Psoas muscle (tissue), 8 donors: ENCODE measurements at places on chromosomes 6 and 20.

DNA sequence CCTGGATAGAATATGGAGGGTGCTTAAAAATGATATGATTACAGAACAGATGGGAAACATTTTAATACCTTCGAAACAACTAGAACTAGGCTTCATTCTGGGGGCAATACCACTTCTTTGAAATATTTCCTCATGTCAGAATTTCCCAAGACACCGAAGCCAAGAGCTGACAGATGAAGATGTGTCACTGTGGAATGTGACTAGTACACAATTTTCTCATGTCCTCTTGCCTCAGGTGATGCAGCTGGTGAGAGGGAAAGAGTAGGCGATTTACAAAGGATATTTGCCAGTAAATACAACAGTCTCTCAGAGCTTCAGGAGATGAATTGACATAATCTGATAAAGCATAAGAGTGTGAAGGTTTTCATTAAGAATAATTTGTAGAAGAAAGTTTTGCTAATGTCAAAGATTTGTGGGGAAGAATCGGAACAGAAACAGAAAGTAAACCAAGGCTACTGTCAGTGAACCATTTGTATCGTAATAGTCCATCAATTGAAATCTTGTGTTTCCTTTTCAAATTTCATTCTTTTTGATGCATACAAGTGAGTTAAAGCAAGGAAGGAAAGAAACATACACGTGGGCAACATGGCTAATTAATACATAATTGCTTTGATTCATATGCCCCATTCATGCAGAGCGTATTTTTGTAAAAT is 164.7 kb upstream of the CCN2 start:
- DNase-seq: no peak

DNA sequence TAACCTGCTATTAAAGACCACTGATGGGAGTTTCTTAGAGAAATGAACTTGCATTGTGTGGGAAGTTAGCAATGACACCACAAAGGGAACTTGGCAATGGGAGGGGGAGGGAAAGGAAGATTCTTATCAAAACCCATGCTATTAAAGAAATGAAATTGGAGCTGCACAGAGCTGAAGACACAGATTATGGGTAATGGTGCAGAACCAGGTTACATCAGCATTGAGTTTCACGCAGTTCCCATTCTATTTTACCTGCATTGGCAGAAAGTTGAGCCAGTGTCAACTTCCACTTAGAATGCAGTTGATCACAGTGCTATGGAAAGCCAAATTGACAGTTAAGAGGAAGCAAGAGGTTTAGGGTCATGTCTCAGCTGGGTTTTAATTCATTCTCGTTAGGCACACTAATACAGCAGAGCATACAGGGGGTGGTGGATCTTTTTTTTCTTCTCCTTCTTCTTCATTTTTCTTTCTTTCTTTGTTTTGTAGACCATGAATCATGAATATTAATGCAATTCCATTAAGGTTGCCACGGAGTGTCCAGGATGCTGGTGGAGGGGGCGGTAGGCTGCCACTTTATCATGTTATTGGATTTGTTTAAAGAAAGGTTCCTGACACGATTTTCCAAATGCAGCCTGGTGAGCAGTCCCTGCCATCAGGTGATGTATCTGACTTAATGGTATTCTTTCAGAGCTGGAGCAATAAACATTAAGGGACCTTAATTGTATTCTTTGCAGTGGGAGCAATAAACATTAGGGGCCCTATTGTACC is 1092.0 kb upstream of the MAP3K7 start:
- no peak for DNase-seq

- no peak for DNase-seq
Observed at GRCh38 chr20:17799575-17800227, 99.9 kb downstream of the BANF2 start.

DNA sequence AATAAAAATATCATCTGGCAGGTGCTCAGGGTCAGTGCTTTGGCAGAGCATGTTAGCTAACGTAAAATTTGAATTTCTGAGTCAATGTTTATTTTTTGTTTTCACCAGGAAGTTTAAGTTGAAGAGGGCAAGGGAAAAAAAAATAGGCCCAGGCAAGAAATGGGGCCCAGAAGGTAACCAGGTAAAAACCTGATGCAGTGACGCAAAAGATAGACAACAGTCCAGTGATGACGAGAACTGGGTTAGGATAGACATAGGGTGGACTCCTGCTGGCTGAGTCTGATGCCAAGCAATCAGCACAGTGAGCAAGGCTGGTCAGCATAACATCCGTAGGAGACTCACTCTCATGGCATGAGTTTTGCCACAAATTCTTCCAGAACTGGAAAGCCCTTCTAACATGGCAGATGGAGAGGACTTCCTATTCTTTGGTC is 42.2 kb downstream of the ZHX3 start:
- DNase-seq: no peak

- peak; percentile 80 for DNase-seq
Observed at GRCh38 chr20:327186-328026, 2.1 kb downstream of the SOX12 start.

- no peak for DNase-seq
Observed at GRCh38 chr6:87473419-87473903, 687 bp downstream of the SLC35A1 start.

GRCh38 chr6:1391800-1392309 is 2.5 kb downstream of the FOXF2 start:
- no peak for DNase-seq

GRCh38 chr6:111657146-111657545 is 51.5 kb upstream of the TRAF3IP2 start:
- DNase-seq: no peak

- no peak for DNase-seq
Observed at GRCh38 chr20:58150772-58151171, 77.7 kb downstream of the ANKRD60 start.

DNA sequence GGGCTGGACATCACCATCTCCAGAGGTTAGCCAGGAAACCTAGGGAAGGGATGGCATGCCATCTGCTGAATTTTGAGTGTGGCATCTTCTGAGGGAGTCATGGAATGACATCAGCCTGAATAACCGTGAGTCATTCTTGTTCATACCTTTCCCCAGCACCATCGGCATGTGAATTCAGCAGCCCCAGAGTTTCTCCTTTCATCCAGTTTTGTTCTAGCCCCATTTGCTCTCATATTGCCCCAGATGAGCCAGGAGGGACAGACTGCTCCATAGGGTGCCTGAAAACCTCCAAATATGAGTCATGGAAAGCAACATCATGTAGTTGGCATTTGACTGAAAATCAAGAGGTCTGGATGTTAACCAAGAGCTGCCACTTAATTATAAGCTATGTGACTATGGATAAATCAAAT is 219.2 kb upstream of the SGK1 start:
- DNase-seq: no peak

DNA sequence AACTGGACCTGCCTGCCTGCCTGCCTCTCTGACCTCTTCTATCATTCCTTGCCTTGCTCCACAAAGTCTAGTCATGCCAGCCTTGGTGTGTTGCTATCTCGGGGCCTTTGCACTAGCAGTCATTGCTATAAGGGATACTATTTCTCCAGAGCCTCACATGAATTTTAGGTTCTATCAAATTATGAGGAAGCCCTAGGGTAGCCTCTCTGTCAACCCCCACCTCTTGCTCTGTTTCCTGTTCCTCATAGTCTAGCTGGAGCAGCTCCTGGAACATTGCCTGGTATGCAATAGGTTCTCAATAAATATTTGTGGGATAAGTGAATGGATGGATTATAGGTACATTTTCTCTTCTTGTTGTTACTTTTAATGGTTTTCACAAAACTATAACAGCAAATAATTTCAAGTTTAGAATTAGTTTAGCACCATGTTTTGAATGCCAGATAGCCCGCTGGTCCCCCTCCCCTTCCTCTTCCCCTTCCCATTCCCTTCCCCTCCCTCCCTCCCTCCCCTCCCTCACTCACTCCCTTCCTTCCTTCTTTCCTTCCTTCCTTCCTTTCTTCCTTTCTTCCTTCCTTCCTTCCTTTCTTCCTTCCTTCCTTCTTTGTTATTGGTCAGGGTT is 46.9 kb upstream of the DTNBP1 start:
- no peak for DNase-seq

- DNase-seq: peak; percentile 89
Observed at GRCh38 chr6:36985808-36986703, at the start of gene MTCH1. Gene MTCH1 (minus strand): TSS chr6:36986196. CDS start chr6:36986173, 23 bp downstream.

GRCh38 chr6:138891255-138891986 is 95.5 kb downstream of the ECT2L start:
- no peak for DNase-seq

- DNase-seq: peak; percentile 82
Observed at GRCh38 chr6:3251462-3252314, 7.1 kb upstream of the PSMG4 start.

- DNase-seq: no peak
Observed at GRCh38 chr6:40262363-40262762, 324.8 kb downstream of the LRFN2 start.
